Kidney (tissue), 22 donors: ENCODE measurements at places on chromosomes 1 and 21. TPM values are rescaled to one million over a fixed set of nuclear protein-coding genes. Genes with fewer than 3 reads are reported as not detected.
A peak's percentile ranks its signal among the peaks of the same experiment; 100 is the strongest.

DNA sequence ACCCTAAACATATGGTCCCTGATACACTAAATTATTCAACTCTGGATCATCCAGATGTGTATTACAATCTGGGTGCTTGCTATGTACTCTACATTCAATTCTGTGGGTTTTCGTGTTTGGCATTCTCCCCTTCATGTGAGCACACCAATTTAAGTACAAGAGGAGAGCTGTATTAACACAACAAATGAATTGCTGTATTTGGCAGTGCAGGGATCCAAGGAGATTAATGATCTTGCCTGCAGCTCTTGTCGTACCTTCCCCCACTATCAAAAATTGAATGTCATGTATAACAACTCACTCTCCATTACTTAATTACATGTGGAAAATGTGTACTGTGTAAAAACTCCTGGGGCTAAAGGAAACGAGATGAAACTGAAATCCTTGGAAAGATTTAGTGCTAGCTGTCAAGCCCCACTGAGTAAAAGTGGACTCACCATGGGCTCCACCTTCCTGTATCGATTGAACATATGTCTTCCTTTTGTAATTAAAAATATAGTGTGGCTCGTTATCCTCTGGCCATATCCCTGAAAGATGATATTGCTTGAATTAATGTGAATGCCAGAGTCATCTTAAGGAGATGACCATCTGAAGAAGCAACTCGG, 172.2 kb upstream of the L1TD1 start:
- H3K4me3 ChIP-seq, result no peak overlapping the region
- DNase-seq, result no peak
- H3K27me3 ChIP-seq, result no peaks in the 10 kb centered on the region
- H3K27ac ChIP-seq, result no peak overlapping the region
- no peaks in the 10 kb centered on the region for H3K4me1 ChIP-seq
- peaks cover 5% of the 10 kb centered on the region for H3K36me3 ChIP-seq

- H3K4me1 ChIP-seq, result no peaks in the 10 kb centered on the region
- H3K27me3 ChIP-seq, result no peaks in the 10 kb centered on the region
- no peaks in the 10 kb centered on the region for H3K36me3 ChIP-seq
- no peak for DNase-seq
Observed at GRCh38 chr1:203915811-203916210, 54.4 kb downstream of the SNRPE start.

DNA sequence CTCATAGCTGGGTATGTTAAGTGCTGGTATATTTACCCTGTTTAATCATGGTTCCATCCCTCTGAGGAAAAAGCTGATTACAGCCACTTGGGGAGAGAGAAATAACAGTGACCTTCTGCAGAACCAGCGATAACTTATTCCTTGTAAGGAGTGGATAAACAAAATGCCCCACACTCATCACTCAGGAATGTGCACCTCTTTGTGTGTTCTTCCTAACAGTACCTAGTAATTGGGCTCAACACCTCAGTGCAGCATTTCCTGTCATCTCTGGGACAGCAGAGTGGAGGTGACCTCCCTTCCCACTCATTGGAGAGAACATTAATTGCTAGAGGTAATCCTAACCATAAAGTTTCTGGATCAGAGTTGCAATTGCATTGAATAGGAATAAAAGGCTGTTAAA, 112.5 kb upstream of the F3 start:
- no peak overlapping the region for H3K27ac ChIP-seq
- peak; percentile 49 for DNase-seq
- H3K4me1 ChIP-seq, result peaks cover 2% of the 10 kb centered on the region
- H3K27me3 ChIP-seq, result no peaks in the 10 kb centered on the region
- no peaks in the 10 kb centered on the region for H3K36me3 ChIP-seq
- no peak overlapping the region for H3K4me3 ChIP-seq

GRCh38 chr1:112544751-112545150, 36.0 kb downstream of the WNT2B start:
- H3K4me1 ChIP-seq, result no peaks in the 10 kb centered on the region
- H3K27ac ChIP-seq, result no peak overlapping the region
- no peak overlapping the region for H3K4me3 ChIP-seq
- H3K36me3 ChIP-seq, result no peaks in the 10 kb centered on the region
- H3K27me3 ChIP-seq, result no peaks in the 10 kb centered on the region
- no peak for DNase-seq

DNA sequence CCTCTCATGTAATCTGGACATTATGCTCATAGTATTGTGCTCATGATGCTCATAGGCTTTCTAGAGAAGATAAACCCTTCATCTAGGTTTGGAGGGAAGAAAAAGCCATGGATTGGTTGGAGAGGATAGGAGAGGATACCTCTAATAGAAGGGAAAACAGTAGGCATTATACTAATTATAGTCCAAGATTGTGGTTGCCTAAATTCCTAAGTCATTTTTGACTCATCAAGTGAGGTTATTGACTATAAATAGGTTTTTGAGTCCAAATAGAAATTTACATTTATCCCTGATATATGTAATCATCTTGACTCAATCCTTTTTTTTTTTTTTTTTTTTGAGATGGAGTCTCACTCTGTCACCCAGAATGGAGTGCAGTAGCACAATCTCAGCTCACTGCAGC, 5.0 kb downstream of the SYT11 start:
- H3K27ac ChIP-seq, result no peak overlapping the region
- no peak overlapping the region for H3K4me3 ChIP-seq
- no peaks in the 10 kb centered on the region for H3K36me3 ChIP-seq

GRCh38 chr1:44019466-44019948, 11.8 kb downstream of the SLC6A9 start:
- H3K4me1 ChIP-seq, result no peaks in the 10 kb centered on the region
- H3K27me3 ChIP-seq, result no peaks in the 10 kb centered on the region
- no peaks in the 10 kb centered on the region for H3K36me3 ChIP-seq

The PRKAA2 gene
- 11.6 TPM for total RNA-seq

GRCh38 chr1:223330466-223330865, 33.5 kb downstream of the SUSD4 start:
- peak overlapping the region; percentile 10 for H3K27ac ChIP-seq
- no peak for DNase-seq
- no peaks in the 10 kb centered on the region for H3K36me3 ChIP-seq
- H3K4me3 ChIP-seq, result no peak overlapping the region
- H3K27me3 ChIP-seq, result no peaks in the 10 kb centered on the region
- peaks cover 14% of the 10 kb centered on the region for H3K4me1 ChIP-seq

- H3K4me3 ChIP-seq, result no peak overlapping the region
- H3K27me3 ChIP-seq, result no peaks in the 10 kb centered on the region
- DNase-seq, result no peak
- H3K4me1 ChIP-seq, result no peaks in the 10 kb centered on the region
Observed at GRCh38 chr1:111101854-111102642, 37.8 kb downstream of the DRAM2 start.

DNA sequence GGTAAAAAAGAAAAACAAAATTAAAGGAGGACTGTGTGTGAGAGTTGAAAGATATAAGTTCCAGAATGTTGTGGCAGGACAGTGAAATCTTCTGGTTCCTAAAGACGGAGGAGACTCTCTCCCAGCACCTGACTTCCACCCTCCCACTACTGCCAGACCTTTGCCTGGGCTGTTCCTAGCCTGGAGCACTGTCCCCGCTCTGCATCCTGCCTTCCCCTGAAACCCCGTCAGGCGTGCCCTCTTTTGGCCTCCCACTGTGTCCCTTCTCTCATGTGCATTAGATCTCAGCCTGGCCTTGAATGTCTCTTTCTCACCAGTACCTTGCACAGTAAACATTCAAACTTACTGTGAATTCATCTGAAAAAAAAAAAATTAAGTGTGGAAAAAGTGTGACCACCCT, 74.1 kb downstream of the VPS26C start:
- H3K27ac ChIP-seq, result no peak overlapping the region
- peaks cover 18% of the 10 kb centered on the region for H3K36me3 ChIP-seq
- H3K4me1 ChIP-seq, result no peaks in the 10 kb centered on the region
- no peak overlapping the region for H3K4me3 ChIP-seq
- DNase-seq, result no peak
- no peaks in the 10 kb centered on the region for H3K27me3 ChIP-seq
